Stimulated activated CD8-positive, alpha-beta memory T cell treated with anti-CD3 and anti-CD28 coated beads, Interleukin-4, amount 100 ng/mL, for 4 hours (primary cell): ENCODE measurements at places on chromosomes 1 and 21.

- DNase-seq: no peak
These were observed 83.1 kb upstream of the LYPLAL1 start for GRCh38 chr1:219090607-219091006.

DNA sequence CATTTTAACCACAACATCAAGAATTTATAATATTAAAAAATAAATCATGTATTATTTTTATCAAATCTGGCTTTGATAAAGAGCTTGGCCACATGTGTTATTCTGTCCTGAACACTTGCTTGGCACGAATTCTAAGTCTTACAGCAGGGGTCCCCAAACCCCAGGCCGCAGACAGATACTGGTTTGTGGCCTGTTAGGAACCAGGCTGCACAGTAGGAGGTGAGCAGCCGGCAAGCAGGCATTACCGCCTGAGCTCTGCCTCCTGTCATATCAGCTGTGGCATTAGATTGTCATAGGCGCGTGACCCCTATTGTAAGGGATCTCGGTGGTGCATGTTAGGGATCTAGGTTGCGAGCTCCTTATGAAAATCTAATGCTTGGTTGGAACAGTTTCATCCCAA, 127.6 kb upstream of the IVNS1ABP start:
- no peak for DNase-seq

DNA sequence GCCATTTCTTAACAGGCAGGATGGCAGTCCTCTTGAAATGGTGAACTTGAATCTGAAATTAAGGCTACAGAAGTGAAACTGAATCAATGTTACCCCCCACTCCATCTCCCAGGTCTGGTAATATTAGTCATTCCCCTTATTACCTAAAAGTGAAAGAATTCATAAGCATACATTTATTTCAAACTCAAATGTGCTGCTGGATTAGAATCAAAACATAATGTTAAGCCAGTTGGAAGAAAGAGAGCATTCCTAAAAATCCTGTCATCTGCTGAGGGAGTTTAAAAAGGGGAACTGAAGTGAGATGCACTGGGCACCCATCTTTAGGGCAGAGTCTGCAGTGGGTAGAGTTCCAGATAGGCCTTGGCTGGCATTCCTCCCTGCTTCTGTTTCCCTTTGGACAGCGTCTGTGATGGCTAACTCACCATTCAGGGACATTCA, 17.4 kb downstream of the KIAA0319L start:
- no peak for DNase-seq

GRCh38 chr1:21510113-21510493, 880 bp downstream of the ALPL start:
- no peak for DNase-seq

DNA sequence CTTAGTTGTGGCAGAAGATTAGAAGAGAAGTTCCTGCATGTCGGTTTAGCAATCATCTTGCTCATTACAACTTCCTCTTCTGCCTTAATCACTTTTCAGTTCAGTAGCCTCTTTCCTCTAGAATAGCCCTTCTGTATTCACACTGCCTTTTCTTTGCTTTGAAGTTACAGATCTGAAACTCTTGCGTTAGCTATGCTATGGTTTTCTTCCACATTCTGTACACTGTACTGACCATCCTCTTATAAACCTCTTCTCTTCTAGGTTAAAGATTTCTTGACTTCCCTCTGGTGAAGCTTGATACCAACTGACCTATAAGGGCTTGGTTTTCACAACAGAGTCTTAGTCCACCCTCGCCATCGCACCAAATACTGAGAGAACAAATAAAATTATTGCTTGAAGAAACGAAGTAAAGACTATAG, 35.0 kb downstream of the C21orf91 start:
- DNase-seq: no peak

GRCh38 chr1:18237371-18237770, 129.8 kb downstream of the IGSF21 start:
- no peak for DNase-seq

DNA sequence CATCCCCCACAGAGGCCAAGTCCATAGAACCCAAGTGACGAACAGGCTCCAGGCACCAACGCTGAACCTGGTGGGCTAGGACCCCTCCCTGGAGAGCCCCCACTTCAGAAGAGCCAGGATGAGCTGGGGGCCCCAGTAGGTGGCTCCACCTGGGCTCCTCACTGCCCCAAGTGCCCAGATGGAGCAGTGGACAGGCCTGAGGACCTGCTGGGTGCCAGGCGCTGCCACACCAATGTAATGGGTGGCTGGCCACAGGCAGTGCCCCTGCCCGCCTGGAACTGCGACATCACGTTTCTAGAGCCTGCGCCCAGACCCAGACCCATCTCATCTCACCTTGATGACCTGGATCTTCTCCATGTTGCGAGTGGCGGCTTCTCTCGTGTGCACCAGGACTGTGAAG, 5.6 kb downstream of the MAD2L2 start:
- DNase-seq: no peak

DNA sequence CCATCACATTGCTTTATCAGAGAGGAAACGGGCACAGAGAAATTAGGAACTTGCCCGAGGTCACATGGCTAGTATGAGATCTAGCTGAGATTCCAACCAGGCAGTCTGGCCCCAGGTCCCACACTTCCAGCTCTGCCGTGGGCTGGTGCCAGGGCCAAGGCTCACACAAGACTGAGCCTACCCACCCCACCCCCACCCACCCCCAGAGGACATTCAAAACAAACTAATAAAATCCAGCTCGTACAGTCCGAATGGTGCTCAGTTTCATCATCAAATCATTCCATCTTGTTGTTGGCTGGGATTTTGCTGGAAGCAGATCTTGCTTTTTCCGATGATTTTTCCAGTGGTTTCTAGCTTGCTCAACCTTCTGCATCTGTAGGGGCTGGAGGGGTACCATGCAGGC, 27.9 kb downstream of the MATN1 start:
- no peak for DNase-seq

DNA sequence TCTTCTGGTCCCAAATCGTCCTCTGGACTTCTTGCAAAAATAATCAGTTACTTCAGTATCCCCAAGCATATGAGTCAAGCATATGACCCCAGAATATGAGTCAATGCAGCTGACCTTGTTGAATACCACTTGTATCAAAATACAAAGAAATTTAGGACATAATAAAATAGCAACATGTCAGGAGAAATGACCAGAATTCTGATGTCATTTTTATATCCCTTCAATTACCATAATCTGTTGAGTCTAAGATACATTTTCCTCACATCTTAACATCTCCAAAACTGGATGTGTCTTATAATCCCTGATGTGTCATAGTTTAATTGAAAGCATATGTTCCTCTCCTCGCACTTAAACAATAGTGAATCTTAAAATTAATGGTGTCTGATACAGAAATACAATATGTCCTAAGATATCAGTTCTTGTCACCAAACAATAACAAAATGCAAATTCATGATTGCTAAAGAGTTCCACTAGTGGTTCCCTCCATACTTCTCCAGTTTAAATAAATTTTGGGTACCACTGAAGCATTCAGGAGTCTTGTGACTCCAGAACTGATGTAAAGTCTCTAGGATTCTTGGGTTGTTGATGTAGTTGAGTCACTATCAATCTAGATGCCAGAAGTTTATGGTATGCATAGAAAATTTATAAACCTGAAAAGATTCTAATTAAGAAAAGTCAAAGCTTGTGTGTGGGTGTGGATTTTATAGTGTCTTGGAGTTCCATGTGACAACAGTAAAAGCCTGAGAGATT, 41.8 kb downstream of the KIFAP3 start:
- DNase-seq: no peak
